Activated CD4-positive, CD25-positive, alpha-beta regulatory T cell (primary cell): ENCODE measurements at places on chromosomes 12 and 14.

GRCh38 chr12:121775501-121775900, 18.0 kb downstream of the RHOF start:
- DNase-seq, result no peak

- DNase-seq, result no peak
These were observed 131.9 kb upstream of the CLEC14A start for GRCh38 chr14:38387821-38388220.

GRCh38 chr12:47799357-47799955, 20.2 kb downstream of the HDAC7 start:
- no peak for DNase-seq

GRCh38 chr12:132490422-132491137, 629 bp downstream of the FBRSL1 start:
- DNase-seq, result no peak

DNA sequence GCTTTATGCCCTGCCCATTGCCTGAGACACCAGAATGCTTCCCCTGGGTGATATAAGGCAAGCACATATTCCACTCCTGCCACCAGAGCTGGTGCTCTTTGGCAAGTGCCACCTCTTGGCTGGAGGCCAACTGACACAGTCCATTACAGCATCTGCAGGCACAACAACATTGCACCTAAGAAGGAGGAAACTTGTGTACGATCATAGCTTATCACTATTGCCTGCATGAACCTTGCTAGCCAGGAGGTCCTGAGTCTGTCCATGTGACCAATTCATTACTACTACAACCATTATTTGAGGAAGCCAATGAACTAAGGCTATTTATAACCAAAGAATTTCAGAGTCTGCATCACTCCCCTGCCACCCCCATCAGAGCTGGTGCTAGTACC, 119.8 kb upstream of the SCAF11 start:
- no peak for DNase-seq

DNA sequence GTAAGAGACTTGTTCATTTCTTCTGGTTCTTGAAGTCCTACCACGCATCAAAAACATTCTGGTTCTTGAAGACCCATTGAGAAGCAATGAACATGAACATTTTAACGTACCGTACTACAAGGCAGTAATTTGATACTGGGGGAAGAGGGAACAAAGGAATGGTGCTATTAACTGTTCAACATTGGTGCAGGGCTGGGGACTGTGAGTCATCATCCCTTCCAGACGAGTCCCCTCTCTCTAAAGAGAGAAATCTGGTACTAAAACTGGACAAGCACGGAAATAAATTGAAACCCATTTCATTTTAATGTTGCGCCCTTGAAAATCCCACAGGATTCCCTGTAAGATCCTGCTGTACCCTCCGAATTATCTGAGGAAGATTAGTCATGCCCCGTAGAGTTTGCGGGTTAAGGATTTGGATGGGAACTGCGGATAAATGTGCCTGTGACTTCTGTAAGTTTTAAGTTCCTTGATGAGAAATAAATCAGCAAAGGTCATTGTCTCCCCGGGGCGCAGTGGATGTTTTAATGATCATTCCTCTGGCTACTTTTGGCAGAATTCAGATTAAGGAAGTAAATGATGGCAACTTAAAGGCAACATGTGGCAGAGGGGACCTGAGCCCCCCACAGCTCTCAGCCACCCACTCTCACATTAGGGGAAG, 78.6 kb downstream of the KCNK13 start:
- DNase-seq, result no peak

GRCh38 chr14:80208461-80208860, 2.8 kb downstream of the DIO2 start:
- no peak for DNase-seq

- no peak for DNase-seq
These were observed 69.8 kb upstream of the PYGL start for GRCh38 chr14:51014086-51014485.

DNA sequence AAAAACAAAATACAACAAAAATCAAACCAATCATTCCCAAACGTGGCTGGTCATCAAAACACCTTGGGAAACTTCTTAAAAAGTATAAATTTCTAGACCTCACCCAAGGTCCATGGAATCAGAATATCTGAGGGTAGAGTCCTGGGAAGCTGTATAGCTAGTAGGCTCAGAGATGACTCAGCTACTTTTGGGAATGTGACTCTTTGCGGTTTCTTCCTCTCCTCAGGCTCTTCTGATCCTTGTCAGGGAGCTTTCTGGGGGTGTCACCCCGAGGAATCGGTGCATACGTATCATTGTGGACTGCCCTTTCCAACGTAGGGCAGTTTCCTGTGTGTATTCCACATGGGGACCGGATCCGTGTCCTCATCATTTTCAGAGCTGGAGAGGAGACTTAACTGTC, 14.8 kb downstream of the JDP2 start:
- no peak for DNase-seq

- DNase-seq, result no peak
These were observed 15.5 kb downstream of the KIF21A start for GRCh38 chr12:39427360-39427808.

- DNase-seq, result no peak
These were observed 460.2 kb downstream of the RAD51B start for GRCh38 chr14:68279777-68280233.
